HT-29 (cell line): ENCODE measurements at places on chromosomes 2 and 18.

- DNase-seq = peak; percentile 56
Measured at GRCh38 chr18:76565238-76566173, 70.5 kb upstream of the ZNF516 start.

DNA sequence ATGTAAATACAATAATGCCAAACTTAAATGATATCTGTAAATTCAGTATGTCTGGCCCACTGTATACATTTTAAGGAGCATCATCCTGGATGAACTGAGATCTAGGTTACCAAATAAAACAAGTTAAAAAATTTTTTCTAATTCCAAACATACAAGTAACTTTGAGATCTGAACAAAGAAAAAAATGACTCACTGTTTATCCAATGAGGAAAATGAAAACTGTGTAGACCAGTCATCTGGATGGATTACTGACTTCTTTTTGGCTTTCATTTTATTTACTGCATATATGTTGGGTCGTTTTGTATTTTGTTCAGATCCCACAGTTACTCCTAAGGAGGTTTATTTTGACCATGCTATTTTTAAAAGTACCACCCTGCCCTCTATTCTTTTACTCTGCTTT, 189.8 kb downstream of the RBM43 start:
- no peak for DNase-seq

GRCh38 chr18:74520096-74520833, 14.0 kb upstream of the CNDP1 start:
- no peak for DNase-seq

DNA sequence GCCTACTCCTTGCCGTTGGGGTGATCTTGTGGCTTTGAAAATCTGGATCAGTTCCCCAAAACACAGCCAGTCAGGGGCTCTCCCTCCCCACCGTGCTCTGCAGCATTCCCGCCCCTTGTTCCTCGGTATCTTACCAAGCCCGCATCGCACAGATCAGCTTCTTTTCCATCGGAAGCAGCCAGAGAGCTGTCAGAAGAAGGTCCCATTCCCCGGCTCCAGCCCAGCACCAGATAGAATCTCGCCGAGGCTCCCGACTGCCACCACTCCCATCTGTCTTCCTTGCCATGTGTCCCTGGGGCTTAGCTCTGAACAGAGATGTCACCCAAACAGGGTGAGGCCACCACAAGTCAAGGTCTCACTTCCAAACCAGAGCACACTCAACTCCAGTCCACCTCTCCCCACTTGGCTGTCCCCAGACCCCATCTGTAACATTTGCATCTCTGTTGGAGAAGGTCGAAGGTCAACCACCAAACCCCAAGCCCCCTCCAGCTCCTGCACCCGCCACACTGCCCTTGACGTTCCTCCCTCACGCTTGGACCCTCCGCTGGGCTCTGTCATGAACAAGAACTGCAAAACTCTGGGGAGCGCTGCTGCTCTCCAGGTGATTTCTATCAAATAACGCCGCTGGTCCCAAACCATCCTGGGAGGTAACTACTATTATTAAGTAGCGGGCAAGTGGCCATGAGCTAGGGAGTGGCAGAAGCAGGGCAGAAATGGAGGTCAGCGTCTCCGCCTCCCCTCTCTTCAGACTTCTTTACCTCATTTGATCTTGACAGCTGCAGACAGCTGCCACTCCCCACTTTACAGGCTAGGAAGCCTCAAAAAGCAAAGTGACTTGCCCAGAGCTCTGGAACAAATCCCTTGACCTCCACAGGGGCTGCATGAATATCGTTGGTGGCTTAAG, 70.0 kb upstream of the TAF1B start:
- no peak for DNase-seq

DNA sequence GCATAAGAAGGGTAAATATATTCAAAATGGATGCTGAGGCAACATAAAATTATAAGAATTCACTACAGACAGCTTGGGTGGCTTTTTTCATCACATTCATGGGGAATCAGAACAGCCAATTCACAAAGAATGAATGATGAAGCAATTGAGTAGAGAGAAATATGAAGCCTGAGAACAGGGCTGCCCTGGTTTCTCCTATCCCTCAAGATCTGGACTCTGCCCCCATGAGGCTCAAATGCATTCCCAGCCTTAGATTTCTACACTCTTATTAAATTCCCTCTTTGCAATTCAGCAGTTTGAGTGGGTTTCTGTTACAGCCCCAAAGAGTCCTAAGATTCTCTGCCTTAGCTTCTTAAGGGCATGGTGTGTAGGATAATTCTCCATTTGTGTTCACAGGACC, 172.5 kb downstream of the MAIP1 start:
- no peak for DNase-seq

- DNase-seq = no peak
Measured at GRCh38 chr18:56889621-56890020, 238.5 kb downstream of the WDR7 start.

DNA sequence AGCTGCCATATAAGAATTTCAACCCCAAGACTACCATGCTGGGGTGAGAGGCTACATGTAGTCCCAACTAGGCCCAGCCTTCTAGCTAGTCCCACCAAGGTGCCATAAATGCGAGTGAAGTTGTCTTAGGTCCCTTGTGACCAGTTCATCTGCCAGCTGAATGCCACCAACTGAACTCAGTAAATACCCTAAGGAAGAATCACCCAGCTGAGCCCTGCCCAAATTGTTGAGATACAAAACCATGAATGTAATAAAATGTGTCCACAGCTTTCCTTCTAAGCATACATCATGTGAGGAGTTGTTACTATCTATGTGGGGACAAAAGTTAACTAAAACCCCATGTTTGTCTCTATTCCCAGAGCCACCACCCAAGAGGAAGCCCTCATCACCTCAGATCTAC, 70.3 kb downstream of the THADA start:
- no peak for DNase-seq

DNA sequence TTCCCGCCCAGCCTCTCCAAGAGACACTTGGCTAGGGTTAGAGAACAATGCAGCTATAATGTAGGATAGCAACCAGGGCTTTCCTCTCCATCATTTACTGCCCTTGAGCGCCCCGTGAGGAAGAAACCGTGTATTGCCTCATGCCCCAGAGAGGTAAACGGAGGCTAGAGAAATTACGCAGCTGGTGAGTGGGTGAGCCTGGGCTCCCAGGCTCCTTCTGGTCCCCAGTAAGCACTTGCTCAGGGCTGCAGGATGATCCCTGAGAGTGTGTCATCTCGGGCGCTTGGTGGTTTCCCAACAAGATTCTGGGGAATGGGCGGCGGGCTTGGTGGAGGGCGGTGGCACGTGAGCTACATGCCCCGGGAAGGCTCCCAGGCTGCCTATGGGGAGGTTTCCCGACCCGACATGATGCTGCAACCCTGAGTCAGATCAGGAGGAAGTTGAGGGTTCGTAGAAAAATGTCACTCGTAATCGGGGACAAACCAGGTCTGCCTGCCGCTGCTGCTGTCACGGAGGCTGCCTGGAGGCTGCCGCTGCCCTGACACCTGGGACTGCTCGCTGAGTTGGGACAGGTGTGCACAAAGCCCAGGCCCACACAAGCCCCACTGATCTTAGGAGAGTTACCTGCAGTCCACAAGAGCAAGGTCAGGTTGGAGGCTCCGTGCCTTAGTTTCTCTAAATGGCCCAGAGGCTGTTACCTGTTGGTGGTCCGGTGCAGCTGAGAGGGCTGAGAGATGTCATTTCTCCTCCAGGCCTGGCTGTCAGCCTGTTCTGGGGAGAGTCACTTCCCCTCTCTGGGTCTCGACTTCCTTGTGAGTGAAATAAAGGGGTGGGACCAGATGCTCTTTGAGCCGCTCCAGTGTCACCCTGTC, at the start of gene GPR55:
TSS of gene GPR55 (minus strand) at position 773 of the 872 bp plus-strand sequence. CDS start 14,280 bp downstream, outside the sequence.
- no peak for DNase-seq

GRCh38 chr2:209387389-209387788, 36.5 kb upstream of the MAP2 start:
- no peak for DNase-seq

DNA sequence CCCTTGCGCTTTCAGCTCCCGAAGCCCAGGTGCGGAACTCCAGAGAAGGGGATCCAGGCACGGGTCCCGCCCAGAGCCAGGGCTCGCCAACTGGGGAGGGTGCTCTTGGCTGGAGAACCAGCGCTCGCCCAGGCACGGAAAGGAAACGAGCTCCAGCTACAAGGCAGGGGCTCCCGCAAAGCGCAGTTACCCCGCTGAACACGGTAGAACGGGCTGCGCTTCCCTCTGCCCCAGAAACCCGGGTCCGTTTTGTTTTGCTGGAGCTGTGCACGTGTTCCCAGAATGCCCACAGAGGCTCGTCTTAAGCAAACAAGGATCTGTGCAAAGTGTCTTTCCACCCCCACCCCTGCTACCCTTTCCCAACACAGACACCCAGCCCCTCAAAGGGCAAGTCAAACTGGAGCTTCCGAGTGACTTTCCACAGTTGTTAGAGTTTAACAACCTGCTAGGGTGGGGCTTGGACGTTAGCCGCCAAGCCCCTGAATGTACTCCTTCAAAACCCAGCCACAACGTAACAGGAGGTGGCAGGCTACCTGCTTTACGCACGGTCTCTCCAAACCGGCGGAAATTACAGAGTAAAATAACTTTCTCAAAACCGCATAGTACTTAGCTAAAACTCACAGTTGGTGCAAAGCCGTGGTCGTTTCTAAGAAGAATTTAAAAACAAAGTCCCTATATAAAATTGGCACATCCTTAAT, 775 bp downstream of the RNF125 start:
- DNase-seq = peak; percentile 60

- no peak for DNase-seq
Measured at GRCh38 chr18:26215247-26215970, 10.8 kb upstream of the TAF4B start.

DNA sequence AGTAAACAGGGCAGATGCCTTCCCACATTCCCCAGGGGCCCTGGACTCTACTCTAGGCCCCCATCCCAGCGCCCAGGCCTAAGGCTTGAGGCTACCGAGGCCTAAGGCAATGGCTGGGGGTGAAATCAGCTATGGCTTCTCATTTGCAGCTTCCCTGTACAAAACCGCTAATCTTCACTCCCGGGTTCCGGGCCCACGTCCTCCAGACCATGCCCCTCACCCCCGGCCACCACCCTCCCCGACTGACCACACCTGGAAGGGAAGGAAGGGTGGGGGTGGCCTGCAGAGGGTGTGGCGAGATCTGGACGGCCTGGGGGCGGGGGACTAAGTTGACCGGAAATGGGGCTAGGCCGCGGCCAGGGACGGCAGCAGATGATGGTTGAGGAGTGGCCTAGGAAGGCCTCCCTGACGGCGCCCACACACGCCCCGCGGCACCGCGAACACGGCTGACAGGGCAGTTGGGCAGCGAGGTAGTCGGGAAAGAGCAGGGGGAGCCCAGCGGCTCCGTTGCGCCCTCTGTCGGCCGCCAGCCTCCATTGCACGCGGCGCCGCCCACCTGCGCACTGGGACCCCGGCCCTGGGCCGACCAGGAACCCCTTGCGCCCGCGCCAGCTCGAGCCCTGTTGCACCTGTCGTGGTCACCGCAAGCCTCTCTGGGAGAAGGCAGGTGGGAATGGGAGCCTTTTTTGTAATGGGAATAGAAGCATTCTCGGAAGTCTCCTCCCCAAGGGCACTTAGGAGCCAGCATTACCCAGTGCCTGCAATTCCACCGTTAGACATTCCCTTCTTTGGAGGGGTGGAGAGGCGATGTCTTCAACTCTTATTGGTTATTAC, 117.1 kb upstream of the STPG4 start:
- peak; percentile 73 for DNase-seq

DNA sequence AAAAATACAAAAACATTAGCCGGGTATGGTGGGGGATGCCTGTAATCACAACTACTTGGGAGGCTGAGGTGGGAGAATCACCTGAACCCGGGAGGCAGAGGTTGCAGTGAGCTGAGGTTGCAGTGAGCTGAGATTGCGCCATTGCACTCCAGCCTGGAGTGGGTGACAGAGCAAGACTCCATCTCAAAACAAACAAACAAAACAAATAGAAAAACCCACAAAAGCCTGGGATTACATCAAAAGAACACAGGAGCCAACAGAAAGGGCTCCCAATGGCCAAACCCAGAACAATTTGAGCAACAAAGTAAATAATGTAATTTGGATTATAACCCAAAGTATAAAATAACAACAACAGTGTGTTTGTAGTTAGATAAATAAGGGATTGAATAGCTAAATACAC, 159.8 kb downstream of the UXS1 start:
- DNase-seq = no peak

DNA sequence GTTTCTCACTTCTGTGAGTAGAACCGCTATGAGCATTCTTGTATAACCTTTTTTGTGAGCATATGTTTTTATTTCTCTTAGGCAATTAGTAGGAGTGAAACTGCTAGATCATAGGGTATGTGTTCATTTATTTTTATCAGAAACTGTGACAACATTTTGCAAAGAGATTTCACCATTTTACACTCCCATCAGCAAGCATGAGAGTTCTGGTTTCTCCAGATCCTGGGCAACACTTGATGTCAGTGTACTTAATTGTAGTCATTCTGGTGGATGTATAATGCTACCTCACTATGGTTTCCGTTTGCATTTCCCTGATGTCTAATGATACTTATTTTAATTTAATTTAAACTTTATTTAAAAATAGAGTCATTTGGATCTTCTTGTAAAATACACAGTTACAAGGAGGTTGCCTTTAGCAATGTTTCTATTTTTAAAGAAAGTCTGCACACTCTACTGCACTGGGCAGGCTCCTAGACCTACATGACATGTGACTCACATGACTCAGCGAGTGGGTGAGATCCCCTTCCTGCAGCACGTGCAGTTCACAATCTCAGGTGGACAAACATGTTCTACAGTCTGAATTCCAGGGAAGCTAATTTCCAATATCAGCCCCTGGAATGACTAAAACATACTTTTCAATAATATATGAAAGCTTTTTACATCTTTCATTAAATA, 127.0 kb upstream of the BCL2L11 start:
- DNase-seq = no peak

DNA sequence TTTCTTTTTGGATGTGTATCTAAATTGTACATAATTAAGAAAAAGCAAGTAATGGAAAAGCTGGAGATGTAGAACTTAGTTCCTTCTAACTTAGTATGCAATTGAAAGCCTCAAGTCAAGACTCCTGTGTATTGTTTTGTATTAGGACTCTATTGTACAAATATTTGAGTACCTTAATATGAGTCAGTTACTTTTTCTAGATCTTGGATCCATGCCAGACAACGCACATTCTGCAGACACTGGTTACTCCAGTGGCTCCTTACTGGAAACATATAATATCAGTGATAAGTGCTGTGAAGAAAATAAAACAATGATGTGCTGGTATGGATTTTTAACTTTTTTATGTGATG, 1.5 kb downstream of the SLC39A10 start:
- peak; percentile 92 for DNase-seq

DNA sequence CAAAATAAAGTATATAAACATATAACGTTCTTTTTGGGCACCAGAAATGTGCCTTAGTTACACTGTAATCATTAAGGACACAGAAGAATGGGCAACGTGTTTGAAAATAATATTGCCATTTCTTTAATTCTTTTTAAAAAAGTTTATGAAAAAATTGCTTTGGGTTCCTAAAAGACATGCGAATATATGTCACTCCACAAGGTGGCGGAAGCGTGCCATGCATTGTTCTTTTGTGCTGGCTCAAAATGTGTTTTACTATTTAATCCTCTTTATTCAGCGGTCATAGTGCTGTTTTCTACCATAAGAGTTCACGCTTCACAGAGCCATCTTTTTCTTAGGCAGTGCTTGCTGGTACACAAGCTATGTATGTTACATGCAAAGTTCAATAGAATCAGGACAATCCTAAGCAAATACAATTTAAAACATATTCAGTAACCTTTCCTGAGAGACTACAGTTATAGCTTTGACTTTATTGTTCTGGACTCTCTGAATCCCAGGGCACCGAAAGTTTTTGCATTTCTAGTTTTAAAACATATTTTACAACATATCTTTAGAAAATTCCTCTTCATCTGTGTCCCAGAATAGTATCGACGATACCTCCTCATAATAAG, 147.8 kb upstream of the ERBB4 start:
- DNase-seq = peak; percentile 79

- DNase-seq = no peak
Measured at GRCh38 chr2:48110492-48110891, 204.2 kb upstream of the FBXO11 start.

GRCh38 chr2:214481204-214481603, 70.3 kb downstream of the VWC2L start:
- DNase-seq = no peak
